ENCODE measurements at places on chromosomes 5 and 9.

DNA sequence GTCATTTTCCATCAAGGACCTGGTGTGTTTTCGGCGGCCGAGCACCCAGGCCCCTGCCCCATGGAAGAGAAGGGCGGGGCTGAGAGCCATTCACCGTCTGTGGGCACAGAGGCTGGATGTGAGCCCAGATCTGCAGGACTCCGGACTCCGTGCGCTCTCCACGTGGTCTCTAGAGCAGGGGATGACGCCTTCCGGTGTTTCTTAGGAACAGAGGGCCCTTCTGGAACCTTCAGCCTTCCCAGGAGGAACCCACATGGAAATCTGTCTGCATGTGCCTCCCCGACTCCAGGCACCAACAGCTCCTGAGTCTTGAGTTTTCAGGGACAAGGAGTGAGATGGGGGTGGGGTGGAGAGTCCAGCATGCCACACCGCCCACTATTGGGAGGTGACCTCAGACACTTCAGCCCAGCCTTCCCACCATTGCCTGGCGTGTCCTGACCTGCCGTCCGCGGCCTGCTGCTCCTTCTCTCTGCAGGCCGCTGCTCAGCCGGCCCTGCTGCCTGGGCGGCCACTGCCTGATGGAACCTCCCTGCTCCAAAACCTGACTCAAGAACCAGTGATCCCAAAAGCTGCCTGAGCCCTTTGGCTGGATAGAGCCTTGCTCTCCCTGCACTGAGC lies 2.4 kb upstream of the RXRA start:
- DNase-seq = peak; percentile 16

DNA sequence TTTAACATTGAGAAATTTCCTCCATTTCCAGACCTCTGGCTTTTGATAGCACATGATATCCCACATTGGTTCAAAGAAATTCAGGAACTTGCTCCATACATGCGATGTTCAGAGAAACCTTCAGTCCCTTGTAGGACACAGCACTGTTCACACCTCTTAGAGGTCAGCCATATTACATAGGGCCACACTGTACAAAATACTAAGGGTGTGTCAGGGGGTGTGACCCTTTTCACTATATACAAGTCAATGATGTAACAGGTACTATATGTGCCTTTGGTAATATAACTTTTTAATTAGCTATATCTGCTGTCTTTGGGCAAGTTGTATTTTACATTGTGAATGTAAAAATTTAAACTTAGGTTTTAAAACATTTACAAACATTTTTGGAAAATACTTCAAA lies 505.5 kb downstream of the ENC1 start:
- DNase-seq = no peak

DNA sequence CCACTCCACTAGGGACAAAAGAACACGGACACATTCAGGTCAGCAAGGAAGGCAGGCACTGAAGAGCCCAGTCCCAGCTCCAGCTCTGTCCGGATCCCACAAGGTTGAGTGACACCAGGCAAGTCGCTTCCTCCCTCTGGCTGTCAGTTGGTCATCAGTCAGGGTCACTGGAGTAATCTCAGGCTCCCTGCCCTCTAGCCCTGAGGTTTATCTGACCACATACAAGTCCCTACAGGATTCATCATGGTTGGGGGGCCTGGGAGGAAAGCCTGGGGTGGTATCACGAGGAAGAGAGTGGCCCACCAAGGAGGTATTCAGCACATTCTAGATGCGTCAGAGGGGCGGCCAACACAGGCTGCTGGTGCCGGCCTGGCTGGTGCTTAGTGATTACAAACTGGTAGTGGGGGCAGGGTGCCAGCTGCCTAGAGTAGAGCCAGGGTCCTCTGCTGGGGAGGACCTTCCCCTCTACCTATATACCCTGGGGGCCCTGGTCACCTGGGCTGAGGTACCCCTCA lies 81.5 kb downstream of the SHB start:
- DNase-seq = no peak

DNA sequence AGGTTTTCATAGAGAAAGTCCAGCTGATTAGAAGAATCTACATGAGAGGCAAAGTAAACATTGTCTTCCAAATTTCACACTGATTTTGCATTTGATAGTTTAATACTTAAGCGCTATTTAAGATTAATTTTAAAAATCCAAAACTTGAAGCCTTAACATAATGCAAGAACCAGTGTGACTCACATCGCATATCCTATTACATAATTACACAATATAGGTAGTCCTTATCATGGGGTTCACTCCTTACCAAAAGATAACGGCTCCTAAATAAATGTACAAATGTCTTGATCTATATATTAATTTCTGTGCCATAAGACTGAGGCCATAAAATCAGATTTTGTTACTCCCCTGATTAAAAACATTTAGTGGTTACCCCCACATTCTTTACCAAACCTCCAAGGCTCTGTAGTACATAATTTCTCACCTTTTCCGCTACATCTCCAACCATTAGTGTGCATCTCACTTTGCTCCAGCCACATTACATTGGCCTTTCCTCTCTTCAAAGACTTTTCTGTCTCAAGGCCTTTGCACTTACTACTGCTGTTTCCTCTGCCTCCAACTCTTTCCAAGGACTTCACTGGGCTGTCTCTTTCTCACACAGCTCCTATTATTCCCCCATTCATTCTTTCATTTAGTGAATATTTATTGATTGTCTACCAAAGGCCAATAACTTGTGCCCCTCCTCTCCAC lies 1.0 kb downstream of the RIOK2 start:
- peak; percentile 38 for DNase-seq

All from choroid plexus epithelial cell (primary cell).